ENCODE measurements at places on chromosomes 3 and 15. TPM values are rescaled to one million over a fixed set of nuclear protein-coding genes. Genes with fewer than 3 reads are reported as not detected.
A peak's percentile ranks its signal among the peaks of the same experiment; 100 is the strongest.

The CKMT1A gene
- total RNA-seq = 77.6 TPM

The ITIH1 gene
- not detected for total RNA-seq

The TMEM115 gene
- total RNA-seq = 62.2 TPM

The DISP2 gene
- total RNA-seq = 0.21 TPM

DNA sequence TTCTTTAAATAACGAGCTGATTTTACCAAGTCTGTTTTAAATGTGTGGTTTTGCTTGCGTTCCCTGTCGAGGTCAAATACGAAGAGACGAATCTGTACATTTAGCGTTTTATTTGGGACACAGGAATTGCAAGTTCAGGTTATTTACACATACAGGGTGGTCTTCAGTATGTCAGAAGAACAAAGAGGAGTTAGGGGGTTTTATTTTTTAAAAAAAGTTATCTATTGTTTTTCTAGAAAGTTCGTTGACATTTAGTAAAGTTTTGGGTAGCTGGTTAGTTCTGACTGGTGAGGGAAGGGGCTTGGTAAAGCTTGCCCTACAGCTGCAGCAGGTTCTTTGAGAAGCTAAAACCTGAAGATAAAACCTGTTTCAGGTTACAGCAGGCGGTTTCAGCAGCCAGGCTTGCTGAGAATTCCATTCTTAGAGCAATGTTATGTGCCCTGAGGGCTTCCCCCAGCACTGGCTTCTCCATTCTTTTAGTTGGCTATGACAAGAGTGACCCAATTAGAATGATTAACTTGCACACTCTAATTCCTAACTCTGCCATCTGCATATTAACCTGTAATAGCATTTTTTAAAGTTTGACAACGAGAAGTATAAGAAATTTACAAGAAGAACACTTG is 815 bp upstream of the ZNF280D start:
- H3K4me3 ChIP-seq = peak overlapping the region; percentile 80
- H3K36me3 ChIP-seq = no peaks in the 10 kb centered on the region
- no peaks in the 10 kb centered on the region for H3K27me3 ChIP-seq

DNA sequence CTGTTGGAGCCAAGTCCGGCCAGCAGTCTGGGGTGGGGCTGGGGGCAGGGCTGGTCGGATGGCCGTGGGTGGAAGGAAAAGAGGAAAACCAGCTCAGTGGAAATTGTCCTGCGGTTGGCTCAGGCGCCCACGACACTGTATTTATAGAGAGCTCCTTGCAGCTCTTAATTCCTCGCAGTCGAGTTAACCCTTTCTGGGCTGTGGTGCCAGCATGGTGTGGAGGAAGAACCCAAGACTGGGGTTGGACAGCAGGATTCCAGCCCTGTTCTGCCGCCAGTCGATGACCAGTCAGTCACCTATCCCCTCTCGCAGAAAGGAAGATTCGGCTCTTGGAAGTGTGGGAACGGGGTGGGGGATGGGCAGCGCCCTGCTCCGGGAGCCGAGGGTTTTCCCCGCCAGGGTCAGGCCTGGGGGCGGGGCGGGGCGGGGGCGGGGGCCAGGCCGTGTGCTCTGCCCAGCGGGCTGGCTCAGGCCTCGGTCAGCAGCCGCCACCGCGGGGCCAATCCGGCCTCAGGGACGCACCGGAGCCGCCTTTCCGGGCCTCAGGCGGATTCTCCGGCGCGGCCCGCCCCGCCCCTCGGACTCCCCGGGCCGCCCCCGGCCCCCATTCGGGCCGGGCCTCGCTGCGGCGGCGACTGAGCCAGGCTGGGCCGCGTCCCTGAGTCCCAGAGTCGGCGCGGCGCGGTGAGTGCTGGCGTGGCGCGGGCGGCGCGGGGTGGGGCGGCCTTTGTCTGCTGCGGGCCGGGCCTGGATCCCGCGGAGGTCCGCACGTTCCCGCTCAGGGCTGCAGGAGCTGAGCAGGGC is at the start of gene CD276:
TSS of gene CD276 (plus strand) at position 607 of the 804 bp plus-strand sequence. CDS start 15,257 bp downstream, outside the sequence.
- H3K4me3 ChIP-seq = peak within 1 kb of the TSS; percentile 85
- H3K4me1 ChIP-seq = peaks cover 52% of the 10 kb centered on the region
- H3K27me3 ChIP-seq = no peaks in the 10 kb centered on the region
- H3K36me3 ChIP-seq = no peaks in the 10 kb centered on the region
- peak within 1 kb of the TSS; percentile 94 for H3K27ac ChIP-seq

GRCh38 chr15:90812171-90812957 is 56.0 kb upstream of the FURIN start:
- H3K4me3 ChIP-seq = no peak overlapping the region
- H3K4me1 ChIP-seq = peaks cover 7% of the 10 kb centered on the region
- no peak for DNase-seq
- H3K27ac ChIP-seq = peak overlapping the region; percentile 75

DNA sequence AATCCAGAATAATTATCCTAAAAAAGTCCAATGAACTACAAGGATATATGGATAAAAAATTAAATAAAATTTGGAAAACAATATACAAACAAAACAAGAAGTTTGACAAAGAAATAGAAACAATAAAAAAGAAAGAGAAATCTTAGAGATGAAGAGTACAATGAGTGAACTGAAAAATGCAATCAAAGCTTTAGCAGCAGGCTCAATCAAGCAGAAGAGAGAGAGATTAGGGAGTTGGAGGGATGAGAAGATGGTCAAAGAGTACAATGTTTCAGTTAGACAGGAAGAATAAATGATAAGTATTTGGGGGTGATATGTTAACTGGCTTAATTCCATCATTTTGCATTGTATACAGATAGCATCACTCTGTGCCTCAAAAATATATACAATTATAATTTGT is 29.9 kb downstream of the POLQ start:
- DNase-seq = no peak
- no peak overlapping the region for H3K27ac ChIP-seq
- H3K4me3 ChIP-seq = no peak overlapping the region
- no peaks in the 10 kb centered on the region for H3K36me3 ChIP-seq
- no peaks in the 10 kb centered on the region for H3K27me3 ChIP-seq

GRCh38 chr15:86040356-86041033 is 39.2 kb upstream of the AGBL1 start:
- no peak overlapping the region for H3K4me3 ChIP-seq
- H3K27ac ChIP-seq = no peak overlapping the region
- no peaks in the 10 kb centered on the region for H3K36me3 ChIP-seq
- H3K27me3 ChIP-seq = peaks cover 4% of the 10 kb centered on the region
- no peak for DNase-seq
- H3K4me1 ChIP-seq = no peaks in the 10 kb centered on the region

GRCh38 chr3:191889106-191889505 is 428.1 kb downstream of the PYDC2 start:
- H3K27ac ChIP-seq = no peak overlapping the region
- no peaks in the 10 kb centered on the region for H3K36me3 ChIP-seq
- no peak for DNase-seq
- no peak overlapping the region for H3K4me3 ChIP-seq

GRCh38 chr3:100499651-100500050 is 7.2 kb downstream of the TMEM45A start:
- H3K27ac ChIP-seq = no peak overlapping the region
- H3K27me3 ChIP-seq = no peaks in the 10 kb centered on the region
- no peaks in the 10 kb centered on the region for H3K4me1 ChIP-seq

GRCh38 chr15:66429117-66429516 is 42.4 kb downstream of the MAP2K1 start:
- H3K4me3 ChIP-seq = no peak overlapping the region
- H3K36me3 ChIP-seq = no peaks in the 10 kb centered on the region
- no peak for DNase-seq
- no peaks in the 10 kb centered on the region for H3K4me1 ChIP-seq
- H3K27ac ChIP-seq = no peak overlapping the region
- H3K27me3 ChIP-seq = no peaks in the 10 kb centered on the region

All from suprapubic skin (tissue), 4 donors.